ENCODE measurements at places on chromosomes 2 and 18. TPM values are rescaled to one million over a fixed set of nuclear protein-coding genes. Genes with fewer than 3 reads are reported as not detected.

The ADGRF3 gene
- not detected for total RNA-seq

The RAB17 gene
- 0.17 TPM for total RNA-seq

The ZNF804A gene
- 4.7 TPM for total RNA-seq

The CRIM1 gene
- total RNA-seq, result 74.7 TPM

The IL1RL1 gene
- total RNA-seq, result 0.17 TPM

The ZNF385B gene
- total RNA-seq, result not detected
